ENCODE measurements at places on chromosomes 3 and 15.

- no peak for DNase-seq
These were observed 321.7 kb downstream of the RORA start for GRCh38 chr15:60907233-60907947.

GRCh38 chr3:51522273-51522962 lies 16.1 kb upstream of the RAD54L2 start:
- no peak for DNase-seq

DNA sequence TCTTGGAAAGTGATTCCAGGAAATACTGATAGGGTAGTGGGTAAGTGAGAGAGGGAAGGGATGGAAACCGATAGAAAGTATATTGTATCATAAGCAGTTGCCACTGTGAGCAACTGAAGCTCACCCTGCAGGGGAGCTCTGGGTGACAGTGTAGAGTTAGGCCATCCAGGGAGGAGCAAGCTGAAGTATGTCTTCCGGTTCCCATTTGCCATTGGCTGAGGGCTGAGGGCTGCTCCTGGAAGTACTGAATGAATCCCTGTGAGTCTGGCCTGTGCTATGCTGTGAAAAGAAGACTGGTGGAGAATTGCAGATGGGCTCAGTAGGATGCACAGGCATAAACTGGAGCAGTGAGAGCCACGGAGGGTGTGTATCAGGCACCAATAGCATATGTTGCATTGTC lies 348.3 kb downstream of the MFSD1 start:
- no peak for DNase-seq

GRCh38 chr3:184347321-184348056 lies 10.1 kb downstream of the FAM131A start:
- peak; percentile 22 for DNase-seq

DNA sequence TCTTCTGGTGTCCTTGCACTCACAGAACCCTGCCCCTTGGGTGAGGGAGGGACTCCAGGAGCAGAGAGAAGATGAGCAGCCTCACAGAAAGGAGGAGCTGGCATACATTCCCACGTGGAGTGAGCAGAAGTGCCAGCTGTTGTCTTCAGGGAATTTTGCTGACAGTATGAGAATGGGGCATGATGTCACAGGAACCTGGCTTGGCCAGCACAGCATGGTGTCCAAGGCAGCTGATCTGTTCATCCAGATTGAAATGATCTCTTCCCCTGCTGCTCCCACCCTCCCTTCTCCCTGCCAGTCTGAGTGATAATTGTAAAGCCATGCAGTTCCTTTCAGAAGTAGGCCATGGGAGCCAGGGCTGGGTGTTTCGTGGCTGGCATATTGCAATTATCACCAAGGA lies 53.3 kb downstream of the GJD2 start:
- no peak for DNase-seq

DNA sequence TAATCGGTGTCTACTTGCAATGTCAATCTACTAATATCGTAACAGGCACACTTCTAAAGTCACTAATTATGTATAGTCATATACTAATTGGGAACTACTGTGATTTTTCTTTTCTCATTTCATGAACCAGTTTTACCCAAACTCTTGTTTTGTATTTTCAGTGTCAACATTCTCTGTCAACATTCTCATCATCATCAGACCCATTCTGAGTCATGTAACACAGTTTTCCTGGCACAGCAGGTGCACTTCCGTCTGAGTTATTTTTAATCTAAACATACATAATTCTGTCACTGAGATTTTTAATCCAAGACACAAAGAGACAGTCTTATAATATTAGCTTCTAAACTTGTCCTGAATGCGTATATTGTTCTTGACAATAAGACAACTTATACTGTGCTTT lies 205.1 kb upstream of the EIF1B start:
- DNase-seq: no peak

- DNase-seq: no peak
These were observed 108.3 kb upstream of the MME start for GRCh38 chr3:154971771-154972326.

GRCh38 chr3:190339130-190339529 lies 16.9 kb upstream of the CLDN1 start:
- DNase-seq: no peak

DNA sequence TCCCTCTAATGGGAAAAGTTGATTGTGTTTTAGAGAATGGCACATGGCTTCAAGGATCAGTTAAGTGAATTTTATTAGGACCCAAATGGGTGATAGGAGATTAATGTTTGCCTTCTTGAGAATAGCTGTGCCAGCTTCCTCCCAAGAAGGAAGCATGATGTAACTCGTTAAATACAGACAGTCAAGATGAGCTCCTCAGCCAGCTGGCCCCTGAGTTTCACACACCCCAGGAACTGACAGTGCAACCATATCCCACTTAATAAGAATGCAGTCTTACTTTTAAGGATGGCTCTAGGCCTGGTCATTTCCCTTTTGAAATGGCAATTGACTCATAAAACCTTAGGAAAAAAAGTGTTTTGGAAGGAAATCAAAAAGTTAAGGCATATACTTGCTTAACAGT lies 472.8 kb upstream of the KCNMB2 start:
- no peak for DNase-seq

GRCh38 chr3:111668326-111668725 lies 73.2 kb upstream of the ZBED2 start:
- no peak for DNase-seq

DNA sequence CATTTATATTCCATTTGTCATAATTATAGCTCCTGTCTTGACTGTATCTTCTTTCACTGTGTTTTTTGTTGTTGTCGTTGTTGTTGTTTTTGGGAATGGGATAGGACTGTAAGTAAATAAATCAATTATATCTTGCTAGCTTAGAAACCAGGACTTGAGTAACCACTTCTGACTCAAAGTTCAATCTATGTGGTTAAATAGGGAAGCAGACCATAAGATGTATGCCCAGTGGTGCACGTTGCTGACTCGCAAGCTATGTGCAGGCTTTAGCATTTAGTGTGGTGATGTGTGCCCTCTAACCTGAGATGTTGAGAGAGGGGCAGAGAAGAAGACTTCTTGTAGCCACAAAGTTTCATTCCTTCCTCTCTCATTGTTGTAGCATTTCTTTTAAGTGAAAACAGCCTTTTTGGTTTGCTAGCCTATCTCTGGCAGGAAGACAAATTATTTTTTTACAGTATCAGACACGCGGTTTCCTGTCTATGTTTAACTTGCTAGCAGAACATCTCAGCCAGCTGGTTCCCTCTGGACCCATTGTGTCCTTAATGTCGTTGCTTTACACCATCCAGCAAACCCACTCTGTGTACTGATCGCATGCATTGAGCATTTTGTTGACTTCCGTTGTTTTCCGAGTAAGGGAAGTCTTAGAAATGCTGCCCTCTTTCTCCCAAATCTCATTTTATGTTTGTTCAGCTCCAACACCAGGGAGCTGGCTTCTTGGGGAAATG lies 52.1 kb downstream of the TGFBR2 start:
- DNase-seq: peak; percentile 75

DNA sequence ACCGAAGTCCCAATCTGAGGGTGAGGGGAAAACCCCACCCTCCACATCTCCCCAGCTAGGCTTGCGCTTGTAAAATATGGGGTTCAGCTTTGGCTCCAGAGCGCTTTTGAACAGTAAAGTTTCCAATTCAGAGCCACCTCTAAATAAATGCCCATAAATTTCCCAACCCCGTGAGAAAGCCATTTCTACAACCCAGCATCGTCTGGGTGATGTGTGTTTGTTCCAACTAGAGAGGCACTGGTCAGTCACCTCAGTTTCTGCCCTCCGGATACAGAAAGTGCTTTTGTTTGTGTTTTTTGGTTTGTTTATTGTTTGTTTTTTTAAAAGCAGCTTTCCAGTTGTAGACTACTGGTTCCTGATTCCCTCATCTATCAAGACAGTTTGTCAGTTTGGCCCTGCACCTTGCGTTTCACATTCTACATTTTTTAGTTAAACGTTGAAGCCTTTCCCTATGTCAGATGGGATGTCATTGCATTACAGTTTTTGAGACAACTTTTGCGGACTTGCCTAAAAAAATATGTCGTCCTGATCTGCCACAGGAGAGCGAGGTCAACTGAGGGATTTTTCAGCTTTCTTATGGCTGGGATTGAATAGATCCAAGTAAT lies 15.0 kb upstream of the SOX2 start:
- no peak for DNase-seq

- DNase-seq: peak; percentile 36
These were observed 902 bp upstream of the ZCWPW2 start for GRCh38 chr3:28347374-28348264.

GRCh38 chr3:19159966-19160635 lies 11.8 kb downstream of the KCNH8 start:
- no peak for DNase-seq

DNA sequence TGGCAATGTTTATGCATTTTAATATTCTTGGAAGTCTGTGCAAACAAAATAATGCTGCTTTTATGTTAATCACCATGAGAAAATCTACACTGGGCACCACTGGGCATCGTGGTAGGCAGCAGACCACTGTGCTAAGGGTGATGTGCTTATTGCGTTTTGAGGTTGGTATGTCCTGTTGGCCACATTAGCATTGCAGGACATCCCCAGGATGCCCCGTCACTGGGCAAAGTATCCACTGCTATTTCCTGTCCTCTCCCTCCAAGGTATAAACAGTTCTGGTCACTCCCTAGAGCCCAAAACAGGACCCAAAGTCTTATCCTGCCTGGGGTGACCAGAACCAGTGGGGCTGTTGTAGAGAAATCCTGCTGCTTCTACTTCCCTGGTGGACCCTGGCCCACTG lies 284.2 kb upstream of the ROPN1 start:
- no peak for DNase-seq
